PC-9 (cell line): ENCODE measurements at places on chromosomes 2 and 18. TPM values are rescaled to one million over a fixed set of nuclear protein-coding genes. Genes with fewer than 3 reads are reported as not detected.

Gene SERPINB13
- not detected in 2 replicates for total RNA-seq

Gene DNAH6
- not detected in 2 replicates for total RNA-seq

Gene CRYGC
- total RNA-seq = not detected in 2 replicates

Gene SIX2
- total RNA-seq = 10.2 and 11.9 TPM in 2 replicates

Gene HOXD10
- not detected in 2 replicates for total RNA-seq

Gene PHLPP1
- 21.1 and 21.3 TPM in 2 replicates for total RNA-seq

Gene KRTCAP3
- 62.9 and 91.7 TPM in 2 replicates for total RNA-seq

Gene RHOB
- total RNA-seq = 39.3 and 44.4 TPM in 2 replicates

Gene TNFAIP6
- total RNA-seq = not detected in 2 replicates

Gene DNAJC5G
- not detected in 2 replicates for total RNA-seq

Gene RBKS
- 4.5 and 6.8 TPM in 2 replicates for total RNA-seq

Gene HNRNPA3
- 245 and 290 TPM in 2 replicates for total RNA-seq

Gene NAT8
- not detected in 2 replicates for total RNA-seq

Gene MEP1B
- not detected in 2 replicates for total RNA-seq

Gene FOXD4L1
- 0.28 and 0.43 TPM in 2 replicates for total RNA-seq

Gene C2orf78
- not detected in 2 replicates for total RNA-seq

Gene FSHR
- total RNA-seq = not detected in 2 replicates

Gene BMPR2
- total RNA-seq = 17.6 and 23.2 TPM in 2 replicates

Gene HOXD1
- total RNA-seq = not detected in 2 replicates

Gene SERPINB12
- not detected in 2 replicates for total RNA-seq

Gene SERPINB10
- not detected in 2 replicates for total RNA-seq

Gene PCARE
- not detected in 2 replicates for total RNA-seq

Gene RABL2A
- 19.3 and 27.7 TPM in 2 replicates for total RNA-seq

Gene TGFA
- 27.7 and 36.4 TPM in 2 replicates for total RNA-seq

Gene RNF181
- 93.9 and 96.7 TPM in 2 replicates for total RNA-seq

Gene LCT
- total RNA-seq = not detected in 2 replicates

Gene PDE11A
- 1.1 and 1.4 TPM in 2 replicates for total RNA-seq

Gene KCNF1
- total RNA-seq = 1.0 TPM in 2 replicates

Gene UGT1A4
- total RNA-seq = 73.6 and 93.0 TPM in 2 replicates

Gene IL36RN
- 1.0 and 1.7 TPM in 2 replicates for total RNA-seq

Gene KLHL41
- not detected in 2 replicates for total RNA-seq

Gene CDH19
- not detected in 2 replicates for total RNA-seq

Gene POTEI
- not detected in 2 replicates for total RNA-seq

Gene PLCL1
- total RNA-seq = not detected in 2 replicates

Gene LYPD6B
- 10.0 and 12.7 TPM in 2 replicates for total RNA-seq

Gene PTPRN
- total RNA-seq = not detected in 2 replicates

Gene NRP2
- total RNA-seq = 25.5 and 31.0 TPM in 2 replicates

Gene CD8B2
- not detected in 2 replicates for total RNA-seq

Gene GPR55
- total RNA-seq = not detected in 2 replicates

Gene PIEZO2
- not detected in 2 replicates for total RNA-seq

Gene DSG3
- 0.10 and 0.13 TPM in 2 replicates for total RNA-seq

Gene ZDBF2
- total RNA-seq = 19.6 and 21.5 TPM in 2 replicates

Gene HOXD11
- not detected in 2 replicates for total RNA-seq

Gene FHL2
- total RNA-seq = 109 and 117 TPM in 2 replicates
